NCI-H2029 (cell line): ENCODE measurements at places on chromosomes 3 and 15.

DNA sequence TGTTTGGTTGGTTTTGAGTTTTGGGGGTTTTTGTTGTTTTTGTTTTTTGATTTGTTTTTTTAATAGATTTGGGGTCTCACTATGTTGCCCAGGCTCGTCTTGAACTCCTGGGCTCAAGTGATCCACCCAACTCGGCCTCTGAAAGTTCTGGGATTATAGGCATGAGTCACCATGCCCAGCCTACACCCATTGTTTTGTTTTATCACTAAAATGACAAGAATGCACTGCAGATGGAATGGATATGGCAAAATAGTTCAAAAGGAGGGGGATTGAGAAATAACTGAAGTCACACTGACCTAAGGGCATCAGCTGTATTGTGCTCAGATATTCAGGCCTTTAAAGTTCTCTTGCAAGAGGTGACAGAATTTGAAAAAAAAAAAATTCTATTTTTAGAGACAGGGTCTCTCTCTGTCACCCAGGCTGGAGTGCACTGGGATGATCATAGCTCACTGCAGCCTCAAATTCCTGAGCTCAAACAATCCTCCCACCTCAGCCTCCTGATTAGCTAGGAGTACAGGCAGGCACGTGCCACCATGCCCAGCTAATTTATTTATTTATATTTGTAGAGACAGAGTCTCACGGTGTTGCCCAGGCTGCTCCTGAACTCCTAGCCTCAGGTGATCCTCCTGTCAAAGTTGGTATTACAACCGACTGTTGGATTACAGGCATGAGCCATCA, 4.4 kb upstream of the RASA2 start:
- no peak for DNase-seq

- no peak for DNase-seq
Observed at GRCh38 chr3:113147681-113148261, 63.6 kb upstream of the BOC start.

GRCh38 chr15:64247906-64248541, 85.2 kb upstream of the PPIB start:
- peak; percentile 61 for DNase-seq

- DNase-seq: no peak
Observed at GRCh38 chr3:82676356-82677026, 915.0 kb upstream of the GBE1 start.

GRCh38 chr3:181134873-181135272, 145.3 kb upstream of the DNAJC19 start:
- DNase-seq: no peak

- DNase-seq: no peak
Observed at GRCh38 chr15:37041836-37042235, 58.5 kb downstream of the MEIS2 start.

GRCh38 chr3:173933113-173933512, 535.6 kb downstream of the NLGN1 start:
- no peak for DNase-seq

- no peak for DNase-seq
Observed at GRCh38 chr3:152202976-152203626, 65.6 kb upstream of the MBNL1 start.

GRCh38 chr3:177977381-177978158, 558.7 kb upstream of the KCNMB2 start:
- DNase-seq: no peak

GRCh38 chr3:17195856-17196604, 311.3 kb downstream of the PLCL2 start:
- no peak for DNase-seq

- DNase-seq: peak; percentile 64
Observed at GRCh38 chr3:49723296-49723627, 489 bp downstream of the GMPPB start.

DNA sequence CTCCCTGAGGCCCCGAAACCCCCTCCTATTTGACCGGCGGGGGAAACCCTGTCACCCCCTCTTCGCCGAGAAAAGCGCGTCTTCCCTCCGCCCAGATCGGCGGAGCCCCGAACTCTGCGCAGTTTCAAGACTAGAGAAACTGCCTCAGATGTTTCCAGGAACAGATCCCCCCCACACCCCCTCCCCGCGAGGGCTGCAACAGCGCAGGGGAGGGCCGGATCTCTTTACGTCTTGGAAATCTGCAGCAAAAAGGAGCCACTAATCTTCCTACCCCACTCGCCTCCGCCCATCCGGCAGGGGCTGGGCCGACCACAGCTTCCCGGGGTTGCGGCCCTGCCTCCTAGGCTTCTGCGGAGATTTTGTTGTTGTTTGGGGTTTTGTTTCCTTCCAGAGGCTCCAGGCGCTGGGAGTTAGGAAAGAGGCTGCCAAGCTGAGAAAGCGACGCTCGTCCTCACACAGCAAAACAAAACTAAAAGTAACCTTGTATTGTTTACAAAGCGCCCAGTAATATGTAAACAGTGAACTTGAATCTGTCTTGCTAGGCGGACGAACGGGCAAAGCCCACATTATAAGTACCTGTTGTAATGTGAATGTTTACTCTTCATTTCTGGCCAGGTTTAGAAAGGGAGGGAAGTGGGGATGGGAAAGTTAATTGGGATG, 2.2 kb downstream of the FOXB1 start:
- DNase-seq: peak; percentile 25

DNA sequence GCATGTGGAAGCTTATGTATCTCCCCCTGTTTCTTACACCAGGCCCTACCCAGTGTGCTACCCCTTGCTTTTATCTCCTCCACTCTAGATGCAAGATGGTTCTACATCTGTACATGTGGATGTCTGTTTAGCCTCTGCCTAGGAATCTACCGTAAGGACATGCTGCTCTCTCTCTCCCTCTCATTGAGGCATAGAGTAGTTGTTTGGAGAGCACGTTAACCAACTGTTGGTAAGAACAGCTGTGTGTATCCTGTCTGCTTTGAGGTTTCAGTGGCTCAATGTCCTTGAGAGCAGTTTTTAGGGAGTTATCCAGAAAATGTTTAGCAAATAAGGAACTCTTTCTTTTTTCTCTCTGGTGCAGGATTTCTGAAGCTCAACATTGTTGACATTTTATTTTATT, 152.8 kb downstream of the DNAJB8 start:
- DNase-seq: no peak

GRCh38 chr15:48002767-48003166, 118.0 kb upstream of the SLC24A5 start:
- DNase-seq: peak; percentile 70

DNA sequence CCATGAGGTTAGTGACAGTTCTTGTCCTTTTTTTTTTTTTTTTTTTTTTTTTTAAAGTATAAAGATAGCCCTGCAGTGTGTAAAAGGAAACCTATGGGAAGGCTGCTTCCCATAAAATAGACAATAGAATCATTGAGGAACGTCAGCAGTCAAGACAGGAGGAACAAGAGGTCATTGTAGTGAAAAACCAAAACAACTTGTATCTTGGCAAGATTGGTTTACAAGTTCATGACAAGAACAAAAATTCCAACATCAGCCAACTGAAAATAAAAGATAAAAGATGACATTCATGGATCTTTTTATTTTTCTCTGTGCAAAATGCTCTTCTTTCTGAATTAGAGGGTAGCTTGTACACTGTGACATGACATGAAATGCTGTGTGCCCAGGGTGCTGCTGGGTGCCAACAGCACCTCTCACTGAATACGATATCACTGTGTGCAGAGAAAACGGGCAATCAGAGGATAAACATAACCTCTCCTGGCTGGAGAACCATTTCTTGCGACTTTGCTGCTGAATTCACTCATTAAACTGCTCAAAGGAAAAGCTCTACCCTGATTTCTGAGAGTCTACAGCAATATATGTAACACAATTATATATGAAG, 30.1 kb upstream of the IP6K2 start:
- no peak for DNase-seq

DNA sequence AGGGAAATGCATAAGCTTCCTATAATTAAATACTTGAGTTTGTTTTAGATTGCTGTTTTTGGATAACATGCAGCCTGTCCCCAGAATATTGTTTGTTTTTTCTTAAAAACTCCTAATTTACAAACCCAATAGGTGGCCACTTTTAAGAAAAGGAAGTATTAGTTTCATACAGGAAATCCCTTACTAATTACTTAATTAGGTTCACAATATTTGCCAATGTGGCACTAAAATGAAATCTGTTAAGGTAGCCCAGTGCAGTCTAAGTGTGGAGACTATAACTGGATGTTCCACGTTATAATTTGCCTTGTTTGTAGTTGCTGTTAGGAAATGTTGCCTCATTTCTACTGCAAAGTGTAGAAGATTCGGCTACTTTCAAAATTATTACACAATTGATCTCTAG, 195.8 kb downstream of the BBX start:
- no peak for DNase-seq

DNA sequence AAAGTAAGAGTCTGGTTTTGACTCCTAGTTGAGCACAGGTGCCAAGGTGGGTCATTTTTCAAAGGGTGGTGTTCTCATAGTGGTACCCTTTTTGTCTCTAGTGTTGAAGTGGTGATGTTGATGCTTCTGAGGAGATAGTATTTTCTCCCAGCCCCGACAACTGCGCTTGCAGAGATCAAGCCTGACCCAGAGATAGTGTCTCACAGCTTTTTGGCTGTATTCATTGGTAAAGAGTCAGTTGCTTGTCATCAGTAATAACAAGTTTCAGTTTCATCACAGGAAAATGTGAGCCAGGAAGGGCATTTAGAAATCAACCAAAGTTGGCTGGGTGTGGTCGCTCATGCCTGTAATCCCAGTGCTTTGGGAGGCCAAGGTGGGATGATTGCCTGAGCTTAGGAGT, 139.3 kb downstream of the NFKBIZ start:
- no peak for DNase-seq

GRCh38 chr15:69141833-69142232, 18.6 kb upstream of the GLCE start:
- DNase-seq: no peak

GRCh38 chr15:64090527-64090926, 3.1 kb downstream of the CIAO2A start:
- no peak for DNase-seq

- DNase-seq: no peak
Observed at GRCh38 chr15:60255390-60255789, 142.4 kb downstream of the ANXA2 start.

DNA sequence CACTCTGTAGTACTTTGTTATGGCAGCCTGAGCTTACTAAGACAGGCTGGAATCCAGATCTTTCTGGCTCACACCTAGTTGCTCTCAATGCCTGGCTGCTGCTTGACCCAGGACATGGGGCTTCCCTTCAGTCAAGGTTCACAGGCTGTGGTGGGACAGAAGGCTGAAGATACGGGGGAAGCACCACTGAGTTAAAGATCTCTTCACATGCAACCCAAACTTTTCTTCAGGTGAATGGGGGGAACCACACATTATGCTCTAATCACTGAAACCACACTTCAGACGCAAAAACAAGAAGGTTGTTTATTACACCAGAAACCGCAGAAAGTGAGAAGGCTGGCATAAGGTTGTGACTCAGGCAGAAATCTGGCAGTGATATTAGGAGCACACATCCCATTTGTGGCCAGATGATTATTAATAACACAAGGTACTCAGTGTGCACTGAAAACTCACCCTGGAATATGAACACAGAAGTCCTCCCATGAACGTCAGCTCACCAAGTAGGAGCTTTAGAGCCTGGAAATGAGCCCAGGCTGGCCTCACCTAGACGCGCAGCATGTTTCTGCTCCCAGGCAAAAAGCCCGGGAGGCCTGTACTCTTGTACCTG, 230.5 kb upstream of the CHRNA7 start:
- no peak for DNase-seq

DNA sequence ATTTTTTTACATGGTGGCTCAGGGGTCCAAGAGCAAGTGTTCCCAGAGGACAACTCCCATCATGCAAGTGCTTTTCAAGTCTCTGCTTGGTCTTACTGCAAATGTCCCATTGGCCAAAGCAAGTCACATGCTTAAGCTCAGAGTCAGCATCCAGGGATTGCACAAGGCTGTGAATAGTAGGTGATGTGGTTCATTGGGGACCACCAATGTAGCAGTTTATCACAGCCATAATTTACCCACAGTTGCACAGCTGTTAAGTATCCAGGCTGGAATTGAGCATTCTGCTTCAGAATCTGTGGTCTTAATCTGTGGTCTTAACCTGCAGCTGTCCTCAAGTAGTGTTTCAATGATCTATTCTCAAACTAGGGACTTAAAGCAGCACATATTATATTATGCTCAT, 71.4 kb upstream of the PLCL2 start:
- DNase-seq: no peak

DNA sequence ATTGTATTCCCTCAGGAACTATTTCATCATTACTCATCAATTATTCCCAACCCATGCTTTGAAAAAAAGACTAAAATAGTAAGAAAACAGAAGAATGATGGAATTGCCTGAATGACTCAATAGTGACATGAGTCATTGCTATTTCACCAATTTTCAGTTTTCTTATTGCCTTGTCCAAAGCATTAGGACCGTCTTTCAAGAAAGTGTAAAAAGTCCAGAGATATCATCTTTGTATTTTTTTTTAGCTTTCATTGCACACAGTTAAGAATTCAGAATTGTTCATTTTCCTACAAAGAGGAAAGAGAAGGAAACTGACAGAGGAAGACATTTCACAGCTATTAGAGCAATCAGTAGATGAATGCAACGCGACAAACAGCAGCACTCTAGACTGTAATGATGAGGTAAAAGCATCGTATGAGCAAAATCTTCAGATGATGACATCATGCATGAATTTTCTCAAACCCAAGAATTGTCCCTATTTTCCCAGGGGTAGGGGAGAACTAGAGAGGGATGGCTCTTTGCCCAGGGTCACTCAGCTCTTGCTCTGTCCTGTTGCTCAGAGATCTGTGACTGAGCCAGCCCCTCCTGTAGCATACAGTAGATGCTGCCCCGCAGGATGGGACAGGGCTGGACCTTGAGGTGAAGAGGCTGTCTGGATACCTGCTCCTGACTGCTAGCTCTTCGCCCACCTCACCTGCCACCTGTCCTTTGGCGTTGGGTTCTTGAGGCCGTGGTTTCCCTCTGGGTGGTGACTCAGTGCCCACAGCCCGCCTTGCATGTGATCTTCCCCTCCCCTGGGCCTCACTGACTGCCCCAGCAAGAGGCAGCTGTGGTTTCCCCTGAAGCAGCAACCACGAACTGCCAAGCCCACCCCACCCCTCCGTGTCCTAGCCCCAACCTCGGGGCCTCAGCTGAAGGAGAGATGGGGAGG, 84.8 kb downstream of the PPCDC start:
- DNase-seq: no peak

DNA sequence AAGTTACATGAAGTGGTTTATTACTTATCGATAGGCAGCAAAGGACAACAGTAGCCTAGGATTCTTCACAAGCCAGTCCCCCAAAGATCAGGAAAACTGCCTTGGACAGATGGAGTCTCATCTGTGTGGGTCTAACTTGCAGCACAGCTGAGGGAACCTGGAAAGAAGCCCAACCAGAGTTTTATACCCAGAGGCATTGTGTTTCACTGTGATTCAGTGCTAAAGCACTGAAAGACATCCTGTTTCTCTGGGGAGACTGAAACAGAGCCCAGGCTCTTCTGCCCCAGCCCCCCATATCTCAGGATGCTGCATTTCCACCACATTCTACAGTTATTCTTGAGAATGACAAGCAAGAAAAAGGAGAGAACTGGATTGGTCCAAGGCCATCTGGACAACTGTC, 48.2 kb upstream of the PYDC2 start:
- no peak for DNase-seq

DNA sequence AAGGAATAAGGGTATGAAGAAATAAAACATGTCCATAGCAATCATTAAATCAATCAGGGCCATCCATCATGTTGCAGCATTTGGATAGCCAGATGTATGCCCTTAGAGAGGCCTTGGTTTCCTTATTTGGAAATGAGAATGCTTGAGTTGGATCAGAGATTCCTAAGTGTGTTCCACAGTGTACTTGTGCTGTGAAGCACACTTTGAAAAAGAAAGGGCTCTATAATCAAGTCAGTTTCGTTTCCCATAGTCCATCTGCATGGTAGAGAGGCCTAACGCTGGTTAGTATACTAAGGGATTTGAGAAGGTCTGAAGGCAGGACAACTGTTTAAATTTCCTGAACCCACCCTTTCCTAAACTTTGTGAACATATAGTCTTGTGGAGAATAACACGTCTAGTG, 30.9 kb downstream of the RBMS3 start:
- DNase-seq: no peak
